ENCODE measurements at places on chromosomes 1 and 21.

GRCh38 chr21:37562920-37563640 is 196.5 kb downstream of the DYRK1A start:
- no peak for DNase-seq

DNA sequence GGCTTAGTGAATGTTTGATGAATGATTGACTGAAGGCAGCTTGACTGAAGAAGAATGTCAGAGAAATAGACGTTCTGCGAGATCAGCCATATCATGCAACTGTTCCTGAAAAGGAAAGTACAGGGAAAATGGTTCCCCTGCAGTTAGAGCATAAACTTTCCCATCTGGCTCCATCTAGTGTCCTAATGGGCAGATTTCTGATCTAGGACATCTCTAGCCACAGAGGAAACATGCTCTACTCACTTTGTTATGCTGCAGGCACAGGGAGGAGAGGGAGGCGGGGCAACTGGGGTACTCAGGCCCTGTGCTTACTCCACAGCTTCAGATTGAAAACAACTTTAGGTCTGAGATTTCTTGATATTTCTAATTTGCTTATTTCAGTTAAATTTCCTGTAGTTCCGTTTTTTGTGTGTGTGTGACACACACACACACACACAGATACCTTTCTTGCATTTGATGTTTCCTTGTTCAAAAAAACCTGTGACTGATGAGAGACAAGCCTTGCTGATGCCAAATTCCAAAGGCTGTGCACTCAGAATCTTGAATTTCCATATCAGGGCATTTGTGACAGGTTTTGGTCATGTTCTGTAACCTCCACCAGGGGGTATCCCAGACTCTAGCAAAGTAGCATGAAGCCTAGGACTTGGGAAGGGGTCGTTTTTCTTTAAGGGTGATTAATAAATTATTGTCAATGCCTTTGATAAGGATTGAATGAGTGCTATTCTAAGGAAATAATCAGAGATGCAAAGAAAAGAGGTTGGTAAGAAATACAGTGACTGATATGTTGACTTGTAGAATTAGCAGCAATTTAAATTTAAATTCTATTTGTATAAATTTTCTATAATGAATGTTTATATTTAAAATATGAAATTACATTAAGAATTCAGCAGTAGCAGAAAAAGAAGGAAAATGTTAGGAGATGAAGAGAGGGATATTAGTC is 139.7 kb upstream of the BEND5 start:
- peak; percentile 91 for DNase-seq

- DNase-seq, result no peak
Observed at GRCh38 chr1:179812501-179813292, 64.9 kb downstream of the TOR1AIP2 start.

DNA sequence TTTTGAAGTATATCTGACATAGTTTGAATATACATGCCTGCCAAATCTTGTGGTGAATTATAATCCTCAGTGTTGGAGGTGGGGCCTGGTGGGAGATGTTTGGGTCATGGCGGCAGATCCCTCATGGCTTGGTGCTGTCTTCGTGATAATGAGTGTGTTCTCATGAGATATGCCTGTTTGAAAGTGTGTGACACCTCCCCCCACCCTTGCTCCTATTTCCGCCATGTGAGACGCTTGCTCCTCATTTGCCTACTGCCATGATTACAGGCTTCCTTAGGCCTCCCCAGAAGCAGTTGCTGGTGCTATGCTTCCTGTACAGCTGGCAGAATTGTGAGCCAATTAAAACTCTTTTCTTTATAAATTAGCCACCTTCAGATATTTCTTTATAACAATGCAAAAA is 436.6 kb upstream of the BEND5 start:
- DNase-seq, result no peak

DNA sequence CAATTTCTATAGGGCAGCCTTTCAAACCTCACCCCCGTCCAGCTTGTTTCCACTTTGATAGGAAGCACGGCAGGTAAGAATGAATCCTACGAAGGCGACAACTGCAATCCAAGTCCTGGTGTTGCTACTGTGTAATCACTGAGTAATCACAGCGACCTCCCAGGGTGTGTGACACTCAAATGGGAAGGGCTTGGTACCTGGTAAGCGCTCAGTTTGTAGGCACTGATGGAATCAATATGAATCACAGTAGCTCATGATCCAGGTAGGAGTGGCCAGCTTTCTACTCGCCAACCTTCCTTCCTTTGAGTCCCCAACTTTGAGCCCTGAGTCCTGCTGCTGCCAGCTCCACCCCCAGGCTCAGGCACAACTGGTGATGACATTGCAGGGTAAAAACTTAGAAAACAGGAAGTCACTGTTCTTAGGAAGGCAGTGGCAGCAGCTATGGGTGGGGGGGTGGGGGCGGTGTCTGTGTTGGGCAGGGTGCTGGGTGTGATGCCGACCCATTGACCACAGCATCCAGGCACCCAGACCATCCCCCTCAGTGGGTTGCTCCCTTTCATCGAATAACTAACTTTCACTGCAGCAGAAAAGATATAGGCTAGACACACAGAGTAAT is 70.7 kb downstream of the CD247 start:
- DNase-seq, result no peak

DNA sequence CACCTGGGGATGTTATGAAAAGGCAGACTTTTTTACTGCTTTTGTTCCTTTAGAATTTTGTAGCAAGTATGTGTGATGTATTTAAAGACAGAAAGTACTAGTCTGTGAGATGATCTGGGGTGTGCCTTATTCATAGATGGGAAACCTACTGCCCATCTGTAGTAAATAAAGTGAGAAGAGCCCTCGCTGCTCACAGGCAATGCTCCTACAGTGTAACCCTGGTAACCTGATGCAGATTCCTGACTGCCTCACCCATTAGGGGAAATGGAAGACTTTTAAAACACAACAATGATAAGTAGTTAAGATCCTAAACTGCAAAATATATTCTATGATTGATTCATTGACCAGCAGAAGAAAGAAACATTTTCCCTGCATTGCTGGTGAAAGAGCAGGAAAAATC is 19.4 kb upstream of the TMEM201 start:
- DNase-seq, result no peak

GRCh38 chr1:167689567-167689920 is 32.2 kb upstream of the MPZL1 start:
- DNase-seq, result no peak

GRCh38 chr21:33643658-33644311 is 1.5 kb downstream of the ITSN1 start:
- DNase-seq, result peak; percentile 52

- DNase-seq, result no peak
Observed at GRCh38 chr1:23448846-23449245, 24.3 kb upstream of the TCEA3 start.

DNA sequence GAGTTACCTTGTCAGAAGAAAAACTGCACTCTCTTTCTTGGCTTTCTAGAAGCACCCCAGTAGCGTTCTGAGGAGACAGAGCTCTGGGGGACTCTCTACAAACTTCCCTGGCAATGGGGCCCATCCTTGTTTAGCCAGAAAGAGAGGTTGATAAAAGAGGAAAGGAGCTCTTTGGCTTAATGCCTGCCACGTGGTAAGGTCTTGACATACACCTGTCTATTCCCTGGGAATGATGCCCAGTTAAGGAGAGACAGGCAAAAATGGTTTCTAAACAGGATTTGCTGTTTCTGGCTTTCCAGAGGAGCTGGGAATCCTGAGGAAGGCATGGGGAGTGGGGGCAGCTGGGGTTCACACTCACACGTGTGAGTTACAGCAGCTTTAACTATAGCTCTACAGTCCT is 30.2 kb upstream of the IL20 start:
- DNase-seq, result no peak

GRCh38 chr1:247576514-247576913 is 11.6 kb upstream of the OR2G2 start:
- DNase-seq, result peak; percentile 13

GRCh38 chr21:45166931-45167330 is 92.6 kb downstream of the ADARB1 start:
- no peak for DNase-seq

DNA sequence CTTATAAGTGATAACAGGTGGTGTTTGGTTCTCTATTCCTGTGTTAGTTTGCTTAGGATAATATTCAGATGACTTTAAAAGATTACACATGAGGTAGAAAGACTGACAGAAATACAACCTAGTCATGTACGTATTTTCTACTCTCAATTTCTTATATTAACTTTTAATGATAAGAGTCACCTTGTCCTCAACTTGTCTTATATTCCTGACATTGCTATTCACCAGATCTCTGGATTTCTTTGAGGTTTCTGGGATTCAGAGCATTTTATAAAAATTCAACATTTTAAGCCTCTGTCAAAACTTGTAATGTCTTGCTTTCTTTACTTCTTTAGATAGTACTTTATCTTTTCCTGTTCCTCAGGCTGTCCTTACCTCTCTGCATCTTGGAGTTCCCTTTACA is 234.2 kb downstream of the TBX15 start:
- DNase-seq, result no peak

DNA sequence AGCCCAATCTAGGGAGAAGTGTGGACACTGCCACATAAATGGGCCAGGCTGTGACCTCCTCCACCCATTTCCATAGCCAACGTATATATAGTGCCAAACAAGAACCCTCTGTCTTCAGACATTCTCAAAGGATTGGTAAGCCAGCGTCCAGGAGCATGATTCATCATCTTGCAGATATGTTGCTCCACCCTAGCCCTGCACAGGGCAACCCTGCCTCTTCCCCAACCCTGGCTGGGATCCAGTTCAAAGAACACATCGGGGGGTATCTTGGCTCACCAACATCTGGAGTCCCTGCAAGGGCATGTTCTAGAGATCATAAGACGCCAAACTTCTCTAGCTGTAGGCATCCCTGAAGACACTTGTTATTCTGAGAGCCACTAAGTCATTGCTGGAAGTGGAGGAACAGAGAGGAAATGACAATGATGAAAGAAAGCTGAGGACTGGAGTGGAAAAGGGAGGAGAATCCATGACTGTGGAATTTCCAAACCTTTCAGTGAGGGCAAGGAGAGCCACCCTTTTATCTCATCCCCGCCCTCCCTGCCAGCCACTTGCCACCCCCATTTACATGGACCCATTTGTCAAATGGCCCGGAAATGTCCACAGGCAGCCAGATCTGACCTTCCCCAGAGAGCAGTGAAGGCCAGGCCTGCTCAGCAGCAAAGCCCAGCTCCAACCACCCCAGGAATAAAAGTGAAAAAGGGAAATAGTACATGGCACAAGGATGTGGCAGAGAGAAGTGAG is 144.1 kb upstream of the CTTNBP2NL start:
- peak; percentile 38 for DNase-seq

- no peak for DNase-seq
Observed at GRCh38 chr1:109926662-109927300, 16.1 kb downstream of the CSF1 start.

DNA sequence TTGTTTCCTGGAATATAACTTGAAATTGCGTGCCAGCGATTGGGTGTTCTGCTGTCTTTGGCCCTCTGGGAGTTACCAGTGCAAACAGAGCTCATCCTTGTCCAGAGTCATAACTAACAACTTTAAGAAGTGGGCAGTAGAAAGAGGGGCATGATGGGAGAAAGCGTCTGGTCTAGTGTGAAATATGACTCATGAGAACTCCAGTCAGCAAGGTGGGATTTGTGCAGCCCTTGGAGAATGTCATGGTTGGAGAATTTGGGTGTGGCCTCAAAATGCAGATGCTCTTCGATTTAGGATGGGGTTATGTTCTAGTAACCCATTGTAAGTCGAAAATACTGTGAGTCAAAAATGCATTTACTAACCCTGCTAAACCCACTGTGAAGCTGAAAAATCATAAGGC is 12.9 kb downstream of the ATP1B1 start:
- DNase-seq, result peak; percentile 52

DNA sequence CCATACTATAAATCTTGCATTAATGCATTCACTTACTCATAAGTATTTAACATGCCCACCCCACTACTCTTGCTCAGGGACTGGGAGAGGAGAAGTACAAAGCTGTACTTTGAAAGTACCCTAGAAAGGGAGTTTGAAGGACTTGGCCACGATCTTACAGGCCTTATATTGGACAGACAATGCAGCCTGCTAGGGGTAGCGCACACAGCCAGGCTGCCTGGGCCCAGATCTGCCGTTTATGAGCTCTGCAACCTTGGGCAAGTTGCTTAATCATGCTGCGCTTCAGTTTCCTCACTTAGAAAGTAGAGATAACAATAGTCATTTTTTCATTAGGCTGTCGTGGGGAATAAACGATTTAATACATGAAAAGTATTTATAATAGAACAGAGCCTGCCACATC is 110.1 kb downstream of the CDC7 start:
- peak; percentile 12 for DNase-seq

DNA sequence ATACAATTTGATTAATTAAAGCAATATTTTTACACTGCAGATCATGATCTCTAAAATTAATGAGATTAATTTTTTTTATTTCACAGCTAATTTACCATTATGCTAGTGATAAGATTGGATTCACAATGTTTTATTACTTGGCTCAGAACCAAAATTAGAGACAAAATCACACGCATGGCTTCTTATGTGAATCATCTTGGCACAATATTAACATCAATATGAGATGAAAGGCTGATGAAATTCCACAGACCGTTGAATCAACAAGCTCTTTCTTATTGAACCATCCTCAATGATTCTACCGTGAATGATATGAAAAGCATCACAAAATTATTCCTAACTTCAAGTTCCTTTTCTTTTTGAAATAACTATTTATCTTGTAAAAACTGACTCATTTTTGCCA is 544.9 kb downstream of the KCNT2 start:
- DNase-seq, result no peak

DNA sequence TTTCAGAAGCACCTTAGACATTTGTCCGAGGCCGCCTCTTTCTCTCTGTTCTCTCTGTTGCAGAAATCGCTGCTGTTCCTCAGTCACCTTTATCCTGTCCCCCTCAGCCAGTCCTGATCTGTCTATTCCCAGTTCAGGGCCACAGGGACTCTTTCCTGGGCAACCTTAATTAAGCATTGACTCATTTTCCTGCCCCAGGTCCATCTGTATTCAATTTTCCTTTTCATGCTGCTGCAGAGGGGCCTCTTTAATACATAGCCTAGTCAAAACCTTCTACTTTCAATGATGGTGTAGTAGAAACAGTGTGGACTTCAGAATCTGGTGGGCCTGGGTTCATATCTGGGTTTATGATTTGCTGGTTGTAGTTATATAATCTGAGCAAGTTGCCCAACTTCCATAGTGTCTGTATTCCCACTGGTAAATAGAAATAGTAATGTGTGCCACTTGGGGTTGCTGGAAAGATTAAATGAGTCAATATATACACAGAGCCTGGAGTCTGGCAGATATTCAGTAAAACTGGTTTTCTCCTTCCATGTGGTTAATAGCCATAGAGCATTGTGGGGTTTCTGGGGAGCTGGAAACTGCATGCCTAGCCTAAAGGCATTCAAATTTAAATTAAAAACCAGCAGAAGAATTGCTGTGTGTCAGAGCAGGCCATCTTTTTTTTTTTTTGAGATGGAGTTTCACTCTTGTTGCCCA is 4.5 kb downstream of the TRAF5 start:
- no peak for DNase-seq

DNA sequence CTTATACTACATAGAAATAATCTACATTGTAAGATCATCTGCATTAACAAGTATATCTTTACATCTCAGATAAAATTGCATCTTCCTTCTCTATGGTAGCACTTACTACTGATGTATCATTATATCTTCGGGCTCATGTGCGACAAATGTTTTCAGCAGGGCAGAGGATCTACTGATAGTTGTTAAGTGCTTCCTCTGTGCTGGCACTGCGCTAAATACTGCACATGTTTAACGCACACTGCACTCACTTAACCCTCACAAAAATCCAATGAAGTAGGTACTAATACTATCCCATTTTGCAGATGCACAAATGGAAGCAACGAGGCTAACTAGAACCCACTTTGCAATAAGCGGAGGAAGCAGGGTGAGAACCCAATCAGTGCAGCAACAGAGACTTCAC is 75.6 kb upstream of the USP25 start:
- DNase-seq, result no peak
